Vagina (tissue), 2 donors: ENCODE measurements at places on chromosomes 7 and 10. TPM values are rescaled to one million over a fixed set of nuclear protein-coding genes. Genes with fewer than 3 reads are reported as not detected.

The GRM3 gene
- not detected for total RNA-seq

GRCh38 chr10:18955061-18955460, 93.5 kb upstream of the MALRD1 start:
- no peak for DNase-seq

DNA sequence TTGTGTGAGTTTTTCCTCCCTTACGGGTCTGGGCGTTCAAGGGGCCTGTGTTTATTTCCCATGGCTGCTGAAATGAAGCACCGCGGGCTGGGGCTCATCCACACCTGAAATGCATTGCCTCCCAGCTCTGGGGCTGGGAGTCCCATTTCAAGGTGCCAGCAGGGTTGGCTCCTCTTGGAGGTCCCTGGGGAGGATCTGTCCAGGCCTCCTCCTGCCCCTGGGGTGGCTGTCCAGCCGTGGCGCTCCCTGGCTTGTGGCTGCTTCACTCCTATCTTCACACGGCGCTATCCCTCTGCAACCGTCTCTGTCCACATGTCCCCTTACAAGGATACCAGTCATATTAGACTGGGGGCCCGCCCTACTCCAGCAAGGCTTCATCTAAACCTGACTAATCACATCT, 41.1 kb upstream of the CNPY1 start:
- no peak for DNase-seq

- DNase-seq: no peak
Measured at GRCh38 chr10:133109711-133110110, 22.0 kb downstream of the ADGRA1 start.

DNA sequence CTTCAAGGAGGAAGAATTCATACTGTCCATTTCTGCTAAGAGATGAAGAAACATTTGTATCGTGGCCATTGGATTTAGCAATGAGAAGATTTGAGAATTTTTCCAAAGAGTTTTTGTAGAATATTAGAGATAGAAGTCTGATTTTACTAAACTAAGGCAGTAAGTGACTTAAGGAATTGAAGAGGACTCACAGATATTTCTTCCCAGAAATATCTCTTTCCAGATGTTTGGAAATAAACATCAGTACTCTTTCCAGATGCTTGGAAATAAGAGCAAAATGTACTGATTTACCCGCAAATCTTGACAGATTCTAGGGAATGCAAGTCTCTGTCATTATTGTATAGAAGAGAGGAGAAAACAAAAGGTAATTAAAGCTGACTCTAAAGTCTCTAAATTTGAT, 91.3 kb downstream of the IMMP2L start:
- no peak for DNase-seq

The ZNF239 gene
- 3.2 TPM for total RNA-seq

The CLDN3 gene
- total RNA-seq: not detected

DNA sequence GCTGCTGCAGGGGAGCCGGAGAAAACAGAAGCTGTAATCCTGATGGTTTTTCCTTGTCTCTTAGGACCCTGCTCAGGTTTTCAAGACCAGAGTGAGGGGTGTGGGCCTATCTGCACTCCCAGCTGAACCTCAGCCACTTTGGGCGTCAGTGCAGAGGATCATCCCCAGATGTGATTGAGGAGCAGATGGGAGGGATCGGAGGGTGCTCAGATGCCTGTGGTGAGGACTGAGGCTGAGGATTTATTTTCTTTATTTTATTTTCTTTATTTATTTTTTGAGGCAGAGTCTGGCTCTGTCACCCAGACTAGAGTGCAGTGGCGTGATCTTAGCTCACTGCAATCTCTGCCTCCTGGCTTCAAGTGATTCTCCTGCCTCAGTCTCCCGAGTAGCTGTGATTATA, 13.9 kb downstream of the COL26A1 start:
- no peak for DNase-seq

The NODAL gene
- total RNA-seq: not detected

DNA sequence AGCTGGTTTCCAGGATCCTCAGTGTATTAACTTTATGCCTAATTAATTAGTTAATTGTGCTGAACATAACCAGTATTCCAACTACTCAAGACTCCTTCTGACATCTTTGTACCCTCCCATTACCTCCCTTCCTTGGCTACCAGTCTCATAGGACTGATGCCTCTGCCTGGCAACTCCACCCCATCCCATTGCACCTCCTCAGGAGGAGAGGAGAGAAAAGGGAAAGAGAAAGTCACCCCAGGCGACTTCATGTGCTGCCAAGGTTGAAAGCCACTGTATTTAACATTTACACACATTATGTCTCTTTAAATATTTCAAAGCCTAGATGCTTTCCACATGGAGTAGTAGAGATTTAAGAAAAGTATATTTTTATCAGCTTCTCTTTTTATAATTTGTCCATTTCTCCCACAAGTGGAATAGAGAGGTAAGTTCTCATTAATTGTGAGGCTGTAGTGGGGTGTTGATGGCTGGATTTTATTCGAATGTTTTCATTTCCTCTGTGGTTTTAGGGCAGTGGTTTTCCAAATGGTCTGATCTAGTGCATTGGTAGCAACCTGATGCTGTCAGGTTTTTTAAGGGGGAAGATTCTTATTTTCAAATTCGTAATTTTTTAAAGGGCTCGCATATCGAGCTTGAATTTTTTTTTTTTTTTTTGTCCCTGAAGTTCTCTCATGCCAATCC, 148.0 kb downstream of the BICC1 start:
- no peak for DNase-seq

The ADARB2 gene
- 3.4 TPM for total RNA-seq

- no peak for DNase-seq
Measured at GRCh38 chr10:32932225-32932729, 25.8 kb downstream of the ITGB1 start.

DNA sequence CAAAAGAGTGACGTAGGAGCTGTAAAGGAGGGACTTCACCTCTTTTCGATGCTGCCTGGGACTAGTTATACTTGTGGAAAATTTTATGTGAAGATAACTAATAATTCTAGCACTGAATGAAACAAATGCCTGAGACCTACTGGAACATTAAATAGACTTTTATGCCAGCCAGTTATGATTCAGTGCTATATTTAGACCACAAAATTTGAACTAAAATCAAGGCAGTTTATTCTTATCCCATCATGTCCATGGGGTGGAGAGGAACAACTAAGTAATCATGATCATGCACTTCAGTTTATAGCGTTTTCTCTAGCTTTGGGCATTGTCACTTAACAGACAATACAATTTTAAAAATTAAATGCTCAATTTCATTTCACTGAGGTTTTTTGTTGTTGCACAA, 76.7 kb downstream of the ZEB1 start:
- DNase-seq: no peak

DNA sequence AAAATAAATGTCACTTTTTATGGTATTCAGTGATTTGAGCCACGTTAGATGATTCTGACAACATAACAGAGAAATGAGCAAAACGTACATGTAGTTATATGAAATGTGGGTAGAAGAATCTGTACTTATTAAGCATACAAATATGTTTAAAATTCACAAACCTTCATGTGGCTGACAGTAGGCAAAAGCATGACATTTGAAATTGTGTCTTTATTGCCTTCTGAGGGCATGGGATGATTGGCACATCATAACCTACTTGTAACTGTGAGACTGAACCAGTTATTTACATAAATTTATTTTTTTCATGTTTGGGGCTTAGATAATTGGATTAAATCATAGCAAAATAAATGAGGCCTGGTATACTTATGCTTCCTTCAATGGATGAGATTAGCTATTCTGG, 202.2 kb downstream of the DNAJB9 start:
- DNase-seq: no peak

DNA sequence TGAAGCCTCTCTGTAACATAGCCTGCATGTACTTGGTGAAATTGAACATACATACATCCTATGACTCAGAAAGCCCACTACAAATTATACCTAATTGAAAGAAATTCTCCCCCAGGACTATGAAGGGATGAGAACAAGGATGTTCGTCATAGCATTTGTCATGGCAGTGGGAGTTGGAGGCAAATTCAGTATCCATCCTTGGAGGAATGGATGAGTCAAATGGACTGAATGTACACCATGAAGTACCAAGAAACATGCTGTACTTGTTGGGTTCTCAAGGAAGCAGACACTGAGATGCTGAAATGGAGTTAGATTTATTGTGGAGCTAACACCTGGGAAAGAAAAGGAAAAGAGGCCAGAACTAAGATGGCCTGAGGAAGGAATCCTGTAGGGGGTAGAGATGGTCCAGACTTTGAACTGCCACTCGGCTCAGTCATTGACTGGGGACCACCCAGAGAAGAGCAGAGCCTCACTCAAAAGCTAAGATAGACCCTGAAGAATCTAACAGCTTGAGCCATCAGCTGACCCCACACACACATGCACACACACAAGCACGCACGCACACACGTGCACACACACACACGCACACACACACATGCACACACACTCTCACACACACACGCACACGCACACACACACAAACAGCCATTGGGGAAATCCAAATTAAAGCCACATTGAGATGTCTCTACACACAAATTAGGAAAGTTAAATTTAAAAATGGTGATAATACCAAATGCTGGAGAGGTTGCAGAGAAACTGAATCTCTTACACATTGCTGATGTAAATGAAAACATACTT, 22.3 kb downstream of the AOC1 start:
- no peak for DNase-seq

- no peak for DNase-seq
Measured at GRCh38 chr7:24786941-24787340, 29.7 kb upstream of the GSDME start.

DNA sequence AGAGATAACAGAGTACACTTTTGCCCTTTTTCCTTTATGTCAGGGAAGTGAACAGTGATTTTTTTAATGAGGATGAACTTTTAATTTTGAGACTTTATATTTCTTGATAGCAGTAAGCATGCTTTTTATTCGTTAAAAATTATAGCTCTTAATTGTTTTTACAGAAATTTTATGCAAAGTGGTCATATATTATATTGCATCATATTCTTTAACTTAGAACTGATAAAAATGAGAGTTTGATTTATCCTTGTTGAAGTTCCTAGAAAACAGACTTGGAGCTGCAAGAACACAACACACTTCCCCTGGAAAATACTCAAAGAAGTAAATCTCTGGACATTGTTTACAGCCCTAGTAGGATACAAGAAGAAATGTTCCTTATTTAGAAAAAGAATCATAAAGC, 21.2 kb upstream of the MINDY3 start:
- DNase-seq: no peak

DNA sequence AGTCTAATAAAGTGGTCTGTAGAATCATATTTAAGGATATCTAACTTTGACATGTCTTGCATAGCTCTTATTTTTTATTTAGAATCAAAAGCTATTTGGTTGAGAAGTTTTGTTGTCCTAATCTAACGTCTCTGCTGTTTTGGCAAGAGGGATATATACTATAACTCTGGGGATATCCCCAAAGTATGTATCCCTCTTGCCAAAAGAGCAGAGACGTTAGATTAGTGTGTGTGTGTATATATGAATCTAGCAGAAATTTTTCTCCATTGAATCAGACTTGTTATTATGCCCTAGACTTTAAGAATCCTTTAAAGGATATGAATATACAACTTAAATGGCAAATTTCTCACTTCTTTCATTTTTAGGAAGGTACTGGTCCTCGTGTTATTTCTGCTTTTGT, 9.6 kb downstream of the SMC3 start:
- no peak for DNase-seq

DNA sequence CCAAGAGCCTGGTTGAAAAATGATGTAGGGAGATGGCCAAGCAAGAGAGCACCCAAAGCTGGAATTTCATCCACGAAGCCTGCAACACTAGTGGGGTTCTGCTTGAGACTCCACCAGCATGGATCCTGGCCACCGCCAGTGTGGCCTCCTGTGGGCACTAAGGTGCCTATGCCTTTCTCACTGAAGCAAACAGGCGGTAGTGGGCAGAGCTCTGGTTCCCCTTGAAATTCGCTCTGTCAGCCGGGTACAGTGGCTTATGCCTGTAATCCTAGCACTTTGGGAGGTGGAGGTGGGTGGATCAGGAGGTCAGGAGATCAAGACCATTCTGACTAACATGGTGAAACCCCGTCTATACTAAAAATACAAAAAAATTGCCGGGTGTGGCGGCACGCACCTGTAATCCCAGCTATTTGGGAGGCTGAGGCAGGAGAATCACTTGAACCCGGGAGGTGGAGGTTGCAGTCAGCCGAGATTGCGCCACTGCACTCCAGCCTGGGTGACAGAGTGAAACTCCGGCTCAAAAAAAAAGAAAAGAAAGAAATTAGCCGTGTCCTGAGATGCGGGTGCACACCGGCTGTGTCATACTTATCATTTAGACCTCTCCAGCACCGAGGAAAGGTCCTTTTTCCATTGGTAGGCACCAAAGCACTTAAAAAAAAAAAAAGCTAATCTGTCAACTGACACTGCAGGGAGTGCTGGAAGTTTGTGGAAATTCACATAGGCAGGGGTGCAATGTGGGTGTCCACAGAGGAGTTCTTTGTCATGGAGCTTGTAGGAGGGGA, 28.3 kb downstream of the CCM2 start:
- no peak for DNase-seq

GRCh38 chr7:30225863-30226613, 58.4 kb upstream of the ZNRF2 start:
- no peak for DNase-seq

DNA sequence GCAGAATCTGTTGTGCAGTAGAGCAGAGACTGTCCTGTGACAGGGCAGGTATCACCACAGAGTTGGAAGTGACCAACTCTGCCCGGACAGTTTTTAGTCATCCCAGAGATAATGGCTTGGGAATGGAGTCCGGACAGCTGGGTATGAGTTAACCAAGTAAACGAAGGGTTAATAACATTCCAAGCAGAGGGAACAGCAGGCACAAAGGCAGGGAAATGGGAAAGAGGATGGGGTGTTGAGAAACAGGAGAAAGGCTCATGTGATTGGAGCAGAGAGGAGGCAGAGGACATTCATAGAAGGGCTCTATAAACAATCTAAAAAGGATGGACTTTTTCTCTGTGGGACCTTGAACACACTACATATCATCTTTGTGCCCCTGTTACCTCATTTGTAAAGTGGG, 132.2 kb upstream of the YAE1 start:
- DNase-seq: no peak

The TMEM176B gene
- 60.6 TPM for total RNA-seq

GRCh38 chr7:100130608-100131453, 4.1 kb downstream of the MBLAC1 start:
- no peak for DNase-seq

The HOXA7 gene
- total RNA-seq: 23.8 TPM

DNA sequence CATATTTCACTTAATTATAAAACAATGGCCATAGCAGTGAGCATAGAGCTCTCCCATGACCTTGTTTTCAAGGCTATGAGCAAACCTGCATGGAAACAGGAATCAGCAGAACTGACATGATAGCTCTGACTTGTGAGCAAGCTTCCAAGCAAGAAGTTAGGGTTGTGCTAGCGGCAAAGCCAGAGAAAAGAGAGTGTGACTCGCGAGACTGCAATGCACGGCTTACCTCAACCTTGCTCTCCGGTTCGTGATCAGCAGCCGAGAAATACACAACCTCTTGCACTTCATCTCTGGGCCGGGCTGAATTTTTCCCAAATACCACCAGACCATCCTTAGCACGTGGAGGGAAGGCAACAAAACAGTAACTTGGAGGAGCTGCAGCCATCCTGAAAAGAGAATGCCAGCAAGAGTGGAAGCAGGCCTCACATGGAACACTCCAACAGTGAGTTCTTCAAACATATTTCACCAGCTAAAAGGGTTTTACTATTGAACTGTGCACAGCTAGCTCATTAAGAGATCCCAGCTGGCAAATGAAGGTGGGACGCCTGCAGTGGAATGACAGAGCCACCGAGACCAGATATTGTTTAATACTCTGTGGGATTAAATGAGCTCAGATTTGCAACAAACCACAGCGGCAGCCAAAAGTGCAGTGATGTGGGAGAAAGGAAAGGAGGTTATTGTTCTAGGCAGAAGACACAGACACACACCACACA, 20.8 kb downstream of the SCRN1 start:
- no peak for DNase-seq
